Activated naive CD8-positive, alpha-beta T cell treated with anti-CD3 and anti-CD28 coated beads, Interleukin-2, amount 50 U/mL, for 16 hours (primary cell): ENCODE measurements at places on chromosomes 2 and 18.

DNA sequence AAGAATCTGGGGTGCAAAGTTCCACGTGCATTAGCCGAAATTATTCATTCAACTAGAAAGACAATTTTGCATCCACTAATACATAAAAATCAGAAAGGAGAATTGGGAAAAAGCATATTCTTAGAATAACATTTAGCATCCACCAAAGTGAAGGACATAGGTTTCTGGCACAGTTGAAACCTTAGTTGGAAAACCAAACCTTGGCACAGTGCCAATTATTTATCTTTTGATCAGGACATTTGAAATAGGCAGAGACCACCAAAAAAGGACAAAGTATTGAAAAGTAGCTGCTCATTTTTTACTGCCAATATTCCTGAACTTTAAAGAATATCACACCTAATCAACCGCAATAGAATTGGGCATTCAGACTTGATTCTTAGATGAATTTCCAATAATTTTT, 25.5 kb upstream of the NFU1 start:
- no peak for DNase-seq

GRCh38 chr2:196287523-196287922, 116.1 kb upstream of the STK17B start:
- no peak for DNase-seq

DNA sequence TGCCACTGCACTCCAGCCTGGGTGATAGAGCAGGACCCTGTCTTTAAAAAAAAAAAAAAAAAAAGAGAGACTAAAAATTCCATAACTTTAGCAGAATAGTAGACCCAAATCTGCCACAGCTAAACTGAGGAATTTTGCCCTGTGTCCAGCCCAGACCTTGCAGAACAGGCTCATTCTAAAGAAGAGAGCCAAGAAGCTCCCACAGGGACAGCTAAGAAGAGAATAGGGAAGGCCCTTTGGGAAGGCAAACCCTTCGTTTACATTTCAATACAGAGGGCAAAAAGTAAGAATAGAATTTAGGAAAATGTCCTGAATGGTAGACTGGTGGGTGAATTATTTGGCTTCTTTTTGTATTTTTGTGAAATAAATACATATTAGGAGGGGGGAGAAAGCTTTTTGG, 21.5 kb upstream of the BZW1 start:
- DNase-seq = no peak

- DNase-seq = no peak
Measured at GRCh38 chr2:10326707-10327594, 24.2 kb downstream of the HPCAL1 start.

DNA sequence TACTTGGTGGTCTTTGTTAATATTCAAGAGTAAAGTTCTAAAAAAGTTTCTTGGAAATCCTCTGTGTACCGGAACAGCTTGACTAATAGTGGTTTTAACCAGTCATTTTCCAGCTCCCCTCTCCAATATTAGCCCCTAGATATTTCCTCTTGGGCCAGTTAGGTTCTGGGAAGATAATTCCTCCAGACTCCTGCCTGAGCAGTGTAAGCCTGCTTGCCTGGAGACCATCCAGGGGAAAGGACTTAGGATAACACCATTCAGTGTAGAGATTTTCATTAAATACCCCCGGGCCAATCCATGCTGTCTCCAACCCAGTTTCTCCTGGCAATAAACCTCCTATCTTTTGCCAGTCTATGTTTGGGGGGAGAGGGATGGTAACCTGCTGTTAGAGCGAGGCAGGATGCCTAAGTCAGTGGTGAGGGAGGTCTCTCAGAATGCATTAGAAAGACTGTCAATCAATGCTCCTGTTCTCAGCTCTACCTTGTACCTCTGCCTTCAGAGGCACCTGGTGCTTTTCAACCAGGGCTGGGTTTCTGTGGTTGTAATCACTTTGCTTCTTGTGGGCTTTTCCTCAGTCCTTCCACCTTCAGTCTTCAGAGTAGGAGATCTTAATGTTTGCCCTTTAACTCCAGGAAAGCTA, 186.4 kb downstream of the RNF152 start:
- DNase-seq = no peak

DNA sequence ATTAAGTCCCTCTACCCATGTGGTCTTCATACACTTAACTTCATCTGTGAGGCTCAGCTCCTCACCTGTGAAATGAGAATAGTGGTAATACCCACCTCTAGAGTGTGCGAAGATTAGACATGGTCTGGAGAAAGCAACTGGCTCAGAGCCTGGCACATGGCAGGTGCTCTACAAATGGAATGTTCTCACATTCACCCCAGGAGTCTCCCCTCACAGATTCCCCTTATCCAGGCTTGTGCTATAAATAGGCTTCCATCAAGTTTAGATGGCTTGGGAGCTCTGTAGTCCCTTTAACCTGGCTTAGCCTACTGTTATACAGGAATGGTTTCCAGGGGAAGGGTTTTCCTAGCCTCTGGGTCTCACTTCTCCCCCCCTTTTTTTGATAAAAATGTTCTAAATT, 455.9 kb downstream of the RNF144A start:
- no peak for DNase-seq

DNA sequence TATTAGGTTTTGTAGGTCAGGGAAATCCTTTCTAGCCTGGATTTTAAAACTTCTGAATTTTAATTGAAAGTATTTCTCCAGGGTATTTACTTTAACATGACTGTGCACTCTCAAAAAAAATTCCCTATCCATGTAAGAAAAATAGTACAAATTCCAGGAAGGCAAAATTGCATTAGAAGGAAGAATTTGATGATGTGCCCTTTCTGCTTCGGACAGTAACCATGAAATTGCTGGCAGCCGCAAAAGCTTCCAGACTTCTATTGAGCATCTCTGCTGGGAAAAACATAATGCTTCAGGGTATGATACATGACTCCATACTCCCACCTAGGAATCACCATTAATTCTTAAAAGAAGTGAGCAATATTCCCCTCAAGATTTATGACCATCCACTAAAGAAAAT, 17.2 kb upstream of the KLF7 start:
- no peak for DNase-seq

DNA sequence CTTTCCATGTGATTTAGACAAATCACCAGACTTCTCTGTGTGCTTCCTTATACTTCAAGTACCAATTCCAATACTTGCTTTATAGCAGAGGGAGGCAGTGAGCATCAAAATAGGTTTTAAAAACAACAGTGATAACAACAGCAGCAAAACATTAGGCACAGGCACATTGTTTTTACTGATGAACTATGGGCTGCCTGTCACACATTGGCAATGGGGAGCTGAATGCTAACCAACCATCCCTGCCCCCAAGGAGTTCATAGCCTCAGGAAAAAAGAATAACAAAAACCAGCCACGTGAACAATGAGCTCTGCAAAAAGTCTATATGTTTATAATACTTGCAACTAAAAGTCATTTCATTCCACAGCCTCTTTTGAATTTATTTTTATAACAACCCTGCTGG, 287.9 kb upstream of the TRIB2 start:
- no peak for DNase-seq

- DNase-seq = no peak
Measured at GRCh38 chr2:194015751-194016150, 1641.3 kb upstream of the SLC39A10 start.

GRCh38 chr2:113064281-113064680, 3.5 kb upstream of the IL1F10 start:
- DNase-seq = no peak

GRCh38 chr2:41160439-41160838, 708.5 kb upstream of the SLC8A1 start:
- no peak for DNase-seq

DNA sequence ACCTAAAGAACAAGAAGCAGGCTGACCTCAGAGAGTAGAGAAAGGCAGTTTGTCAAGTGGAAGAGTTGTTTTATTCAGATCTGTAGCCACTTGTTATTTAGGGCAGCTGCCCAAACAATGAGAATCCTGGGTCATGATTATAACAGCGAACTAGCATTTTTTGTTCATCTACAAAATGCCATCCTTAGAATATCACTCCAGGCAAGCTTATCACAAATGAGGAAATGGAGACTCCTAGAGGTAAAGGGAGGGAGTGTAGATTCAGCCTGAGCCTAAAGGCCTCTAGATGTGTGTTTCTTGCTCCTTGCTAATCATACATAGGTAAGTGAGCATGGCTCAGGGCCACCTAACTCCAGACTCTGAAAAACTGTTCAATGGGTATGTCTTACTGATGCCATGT, 126.1 kb downstream of the HNMT start:
- DNase-seq = no peak

DNA sequence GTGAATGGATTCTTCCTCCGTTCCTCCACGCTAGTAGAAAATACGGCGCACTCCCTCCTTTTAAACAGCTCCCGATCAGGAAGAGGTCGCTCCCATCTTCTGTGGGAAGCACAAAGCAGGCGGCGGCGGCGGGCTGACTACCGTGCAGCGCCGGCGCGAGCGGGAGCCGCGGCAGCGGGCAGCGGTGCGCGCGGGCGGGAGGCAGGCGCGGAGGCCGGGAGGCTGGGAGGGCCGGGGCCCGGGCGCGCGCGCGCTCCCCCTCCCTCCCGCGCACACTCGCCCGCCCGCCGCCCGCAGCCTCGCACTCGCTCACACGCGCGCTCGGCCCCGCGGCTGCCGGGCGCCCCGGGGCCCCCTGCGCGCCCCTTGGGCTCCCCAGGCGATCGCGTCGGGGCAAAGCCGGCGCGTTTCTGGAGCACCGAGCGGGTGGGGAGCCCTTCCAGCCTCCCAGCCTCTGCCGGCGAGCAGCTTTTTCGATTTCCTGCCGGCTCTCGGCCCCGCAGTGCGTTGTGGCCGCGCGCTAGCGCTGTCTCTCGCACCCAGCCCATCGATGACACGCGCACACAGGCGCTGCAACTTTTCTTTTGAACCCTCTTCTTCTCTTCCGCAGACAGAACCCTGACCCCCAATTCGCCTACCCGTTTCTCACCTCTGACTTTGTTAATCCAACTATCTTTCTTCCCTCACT, at the start of gene SLC8A1:
Gene SLC8A1 (minus strand): TSS at position 173 of the 688 bp plus-strand sequence.
- no peak for DNase-seq

GRCh38 chr2:212528106-212528856, 10.3 kb downstream of the ERBB4 start:
- no peak for DNase-seq

- DNase-seq = no peak
Measured at GRCh38 chr18:67143028-67143427, 373.5 kb downstream of the DSEL start.

- DNase-seq = no peak
Measured at GRCh38 chr18:9536354-9537152, 61.2 kb downstream of the RALBP1 start.

- no peak for DNase-seq
Measured at GRCh38 chr18:66168685-66169235, 417.9 kb downstream of the CDH7 start.

- no peak for DNase-seq
Measured at GRCh38 chr2:173355866-173356508, 1.3 kb downstream of the CDCA7 start.

GRCh38 chr2:38508311-38509039, 94.3 kb downstream of the HNRNPLL start:
- peak; percentile 61 for DNase-seq

DNA sequence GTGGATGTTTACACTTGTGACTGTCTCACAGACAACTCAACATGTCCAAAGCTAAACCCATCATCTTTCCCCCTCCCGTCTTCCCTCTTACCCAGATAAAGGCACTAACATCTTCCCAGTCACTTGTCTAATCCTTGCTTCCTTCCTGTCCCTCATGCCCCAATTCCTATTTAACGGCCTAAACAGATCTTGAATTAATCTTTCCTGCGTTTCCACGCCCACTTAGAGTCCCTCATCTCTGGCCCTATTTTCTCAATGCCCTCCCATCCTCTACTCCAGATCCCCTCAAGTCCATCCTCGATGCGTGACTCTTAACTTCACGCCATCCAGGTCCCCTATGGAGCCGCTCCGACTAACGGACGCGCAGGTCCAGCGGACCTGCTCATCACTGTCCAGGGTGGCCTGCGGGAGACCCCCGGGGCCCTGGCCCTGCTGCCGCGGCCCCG, 682 bp upstream of the SCLY start:
- DNase-seq = no peak

GRCh38 chr18:6874315-6874714, 144.8 kb downstream of the ARHGAP28 start:
- no peak for DNase-seq

DNA sequence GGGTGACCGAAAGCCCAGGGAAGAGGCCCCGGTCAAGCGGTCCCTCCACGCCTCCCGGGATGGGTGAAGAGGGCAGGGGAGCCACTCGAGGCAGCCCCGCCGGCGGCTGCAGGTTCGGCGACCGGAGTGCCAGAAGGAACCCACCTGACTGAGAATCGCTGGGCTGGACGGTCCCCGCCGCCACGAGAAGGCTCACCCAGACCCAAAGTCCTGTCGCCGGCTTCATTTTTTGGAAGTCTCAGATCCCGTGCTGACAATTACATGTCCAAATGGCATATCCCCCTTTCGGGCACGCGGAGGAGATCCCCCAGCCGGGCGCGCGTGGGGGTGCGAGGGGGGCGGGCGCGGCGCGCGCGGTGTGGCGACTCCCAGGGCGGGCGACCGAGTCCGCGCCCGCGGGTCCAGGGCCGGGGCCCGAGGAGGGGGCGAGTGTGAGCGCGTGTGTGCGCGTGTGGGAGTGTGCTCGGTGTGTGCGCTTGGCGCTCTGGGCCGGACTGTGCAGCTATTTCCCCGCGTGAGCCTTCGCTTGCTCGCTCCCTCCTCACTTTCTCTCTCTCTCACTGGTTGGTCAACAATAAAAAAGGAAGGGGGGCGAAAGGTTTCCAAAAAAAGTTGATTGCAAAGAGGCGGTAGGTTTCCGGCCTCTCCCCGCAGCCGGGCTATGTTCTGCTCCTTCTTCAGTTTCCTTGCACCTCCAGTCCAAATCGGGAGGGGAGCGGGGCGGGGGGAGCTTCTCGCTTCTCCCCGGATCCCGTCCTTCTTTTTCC, at the start of gene ERBB4:
Gene ERBB4 (minus strand): TSS at position 498 of the 767 bp plus-strand sequence. CDS start 272 bp downstream, at position 226.
- DNase-seq = no peak

DNA sequence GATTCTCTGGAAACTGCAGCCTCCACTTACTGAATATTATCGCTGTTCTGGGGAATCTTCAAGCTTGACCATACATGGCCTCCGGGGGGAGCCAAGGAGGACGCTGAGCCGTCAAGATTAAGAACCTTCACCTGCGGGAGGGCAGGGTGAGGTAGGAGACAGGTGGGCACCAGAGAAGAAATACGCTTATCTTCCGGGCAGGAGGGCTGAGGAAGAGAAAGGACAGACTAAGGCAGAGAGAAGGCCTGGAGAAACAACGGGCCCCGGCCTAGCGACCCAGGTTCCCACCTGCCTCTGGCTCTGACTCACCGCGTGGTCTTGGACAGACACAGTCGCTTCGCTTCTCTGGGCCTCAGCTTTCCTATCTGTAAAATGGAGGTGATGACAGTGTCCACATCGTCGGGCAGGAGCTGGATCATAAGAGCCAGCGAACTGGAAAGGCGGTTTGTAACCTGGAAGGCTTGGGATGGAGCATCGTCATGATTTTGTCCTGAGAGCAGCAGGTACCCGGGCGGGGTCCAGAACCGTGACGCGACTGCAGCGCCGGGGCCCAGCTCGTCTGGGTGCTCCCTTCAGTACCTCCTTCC, 659 bp downstream of the ZNF142 start:
- DNase-seq = no peak

GRCh38 chr2:62554440-62554839, 48.4 kb upstream of the TMEM17 start:
- DNase-seq = no peak

DNA sequence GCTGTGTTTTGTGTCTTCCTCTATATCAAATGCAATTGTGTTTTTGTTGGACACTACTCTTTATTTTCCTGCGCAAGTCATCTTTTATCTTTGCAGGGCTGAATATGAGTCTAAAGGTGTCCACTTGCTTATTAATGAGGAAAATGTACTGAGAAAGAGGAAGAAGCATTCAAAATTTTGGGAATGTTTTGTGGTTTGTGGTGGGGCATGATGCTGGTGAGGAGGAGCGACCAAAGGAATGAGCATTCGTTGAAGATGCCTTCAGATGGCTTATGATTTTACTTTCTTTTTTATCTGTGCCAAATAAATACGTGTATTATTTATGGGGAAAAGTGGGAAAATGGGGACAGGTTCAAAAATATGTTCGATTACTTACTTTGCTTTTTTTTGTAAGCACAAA, 63.9 kb upstream of the SMIM21 start:
- DNase-seq = no peak
